ENCODE measurements at places on chromosomes 3 and 15.

DNA sequence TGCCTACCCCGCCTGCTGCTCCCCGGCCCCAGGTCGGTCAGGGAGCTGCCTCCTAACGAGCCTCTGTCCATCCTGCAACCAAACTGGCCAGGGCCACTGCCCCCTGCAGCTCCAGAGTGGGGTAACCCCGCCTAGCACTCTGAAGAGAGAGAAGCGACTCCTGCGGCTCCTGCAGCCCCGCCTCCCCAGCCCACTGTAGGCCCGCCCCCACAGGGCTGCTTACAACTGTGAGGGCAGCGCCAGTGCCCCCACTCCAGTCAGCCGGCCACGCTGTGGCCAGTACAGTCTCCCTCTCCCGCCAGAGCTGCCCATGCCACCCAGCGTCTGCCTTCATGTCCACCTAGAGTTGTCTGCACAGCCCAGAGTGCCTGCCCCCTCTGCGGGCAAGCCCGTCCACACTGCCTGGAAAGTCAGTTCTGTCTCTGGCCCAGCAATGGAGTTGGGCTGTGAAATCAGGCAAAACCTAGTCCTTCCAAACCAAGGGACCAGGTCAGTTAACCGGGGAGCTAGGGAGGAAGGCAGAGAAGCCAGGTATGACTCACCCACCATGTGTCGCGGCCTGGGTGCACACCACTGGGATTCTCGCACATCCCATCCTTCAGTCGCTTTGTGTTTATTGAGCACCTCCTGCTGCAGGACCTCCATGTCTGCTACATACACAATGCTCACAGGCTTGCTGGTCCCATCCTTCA, 2.4 kb downstream of the UCN2 start:
- no peak for DNase-seq

DNA sequence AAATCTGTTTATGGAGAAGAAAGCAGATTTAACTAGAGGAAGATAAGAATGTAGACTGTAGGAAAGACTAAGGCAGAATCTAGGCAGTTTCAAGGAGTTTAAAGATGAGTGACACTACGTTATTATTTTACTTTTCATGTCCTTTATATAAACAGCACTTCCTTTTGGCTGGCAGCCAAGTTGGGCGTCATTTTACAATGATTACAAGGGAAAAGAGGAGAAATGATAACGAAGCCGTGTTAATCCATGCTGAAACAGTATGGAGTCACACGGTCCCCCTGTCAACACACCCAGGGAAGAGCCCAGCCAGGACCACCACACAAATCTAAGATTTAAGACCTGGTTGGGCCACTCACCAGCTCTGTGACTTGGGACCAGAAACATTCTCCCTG, 83.7 kb upstream of the NEO1 start:
- no peak for DNase-seq

DNA sequence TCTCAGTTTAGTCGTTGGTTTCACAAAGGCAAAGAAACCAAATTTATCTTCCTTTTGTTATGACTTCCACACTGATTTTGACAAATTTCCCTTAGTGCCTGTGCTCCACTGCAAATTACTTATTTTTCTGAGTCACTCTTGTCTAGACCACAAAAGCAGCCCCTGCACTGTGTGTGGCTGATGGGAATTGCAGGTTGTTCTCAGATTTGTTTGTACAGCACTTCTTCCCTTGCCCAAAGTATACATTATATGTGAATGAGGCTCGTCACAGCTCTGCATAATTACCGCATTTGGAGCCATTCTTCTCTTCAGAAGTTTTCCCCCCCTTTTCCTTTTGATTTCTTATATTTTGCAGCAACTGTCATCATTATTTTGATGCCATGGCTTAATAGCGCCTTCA, 354.2 kb upstream of the IL12A start:
- DNase-seq: no peak

DNA sequence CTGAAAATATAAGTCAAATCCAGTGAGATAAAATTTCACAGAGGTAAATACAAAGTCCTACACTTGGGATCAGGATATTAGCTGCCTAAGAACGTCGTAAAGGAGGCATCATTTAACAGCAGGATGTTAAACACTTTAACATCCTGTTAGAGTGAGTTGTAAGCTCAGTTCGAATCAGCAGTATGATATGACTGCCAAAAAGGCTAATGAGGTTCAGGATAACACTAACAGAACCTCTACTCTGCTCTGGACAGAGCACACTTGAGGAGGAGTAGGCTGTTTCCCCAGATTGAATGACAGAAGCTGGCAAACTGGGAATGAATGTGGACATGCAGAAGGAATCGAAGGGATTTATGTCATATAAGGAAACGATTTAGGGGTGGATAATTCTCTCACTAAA, 227.1 kb upstream of the CD96 start:
- DNase-seq: no peak

GRCh38 chr3:11899826-11900225, 53.1 kb upstream of the TAMM41 start:
- no peak for DNase-seq

- no peak for DNase-seq
Measured at GRCh38 chr15:69781411-69782125, 316.1 kb downstream of the TLE3 start.

DNA sequence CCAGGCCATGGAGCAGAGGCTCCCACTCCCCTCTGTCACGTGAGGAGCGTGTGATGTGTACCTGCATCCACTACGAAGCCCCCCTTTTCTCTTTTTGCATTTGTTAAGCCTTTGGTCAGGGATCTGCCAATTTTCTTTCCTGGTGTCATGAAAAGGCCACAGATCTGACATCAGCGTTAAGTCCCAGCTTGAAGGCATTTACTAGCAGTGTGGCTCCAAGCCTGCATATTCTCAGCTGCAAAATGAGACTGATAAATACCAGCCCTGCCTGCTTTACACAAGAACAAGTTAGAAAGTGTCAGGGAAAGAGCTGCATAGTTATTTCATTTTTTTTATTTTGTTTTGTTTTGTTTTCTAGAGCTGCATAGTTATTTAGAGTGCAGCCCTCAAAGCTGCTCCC, 2.3 kb upstream of the ANKRD63 start:
- no peak for DNase-seq

- peak; percentile 9 for DNase-seq
Measured at GRCh38 chr3:14275962-14276909, 97.6 kb downstream of the LSM3 start.

GRCh38 chr3:50632450-50632849, 15.5 kb downstream of the MAPKAPK3 start:
- DNase-seq: no peak

DNA sequence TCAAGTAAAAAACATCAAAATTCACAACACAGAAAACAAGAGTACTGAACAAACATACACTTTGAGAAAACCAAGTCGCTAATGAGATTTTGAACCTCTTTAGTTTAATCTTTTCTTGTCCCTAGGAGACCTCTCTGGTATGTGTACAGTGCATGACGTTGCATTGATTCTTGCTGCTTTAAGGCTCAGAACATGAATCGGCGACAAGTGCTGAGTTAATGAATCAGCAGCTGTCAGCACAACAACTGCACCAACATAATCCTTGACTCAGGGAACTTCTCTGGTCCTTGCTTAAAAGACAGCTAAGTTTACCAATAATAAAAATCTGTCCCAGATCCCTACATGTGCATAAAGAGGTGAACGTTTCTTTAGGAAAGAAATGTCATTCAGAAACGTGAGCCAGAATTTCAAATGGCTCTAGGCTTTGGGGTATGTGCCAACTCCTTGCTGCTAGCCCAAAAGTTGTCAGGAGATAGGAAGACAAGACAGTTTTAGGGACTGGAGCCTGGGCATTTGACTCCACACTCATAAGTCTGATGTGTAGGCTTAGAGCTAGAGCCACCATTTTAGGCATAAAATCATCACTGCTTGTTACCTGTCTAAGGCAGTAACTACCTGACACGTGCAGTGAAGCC, 86.9 kb downstream of the IL5RA start:
- no peak for DNase-seq

DNA sequence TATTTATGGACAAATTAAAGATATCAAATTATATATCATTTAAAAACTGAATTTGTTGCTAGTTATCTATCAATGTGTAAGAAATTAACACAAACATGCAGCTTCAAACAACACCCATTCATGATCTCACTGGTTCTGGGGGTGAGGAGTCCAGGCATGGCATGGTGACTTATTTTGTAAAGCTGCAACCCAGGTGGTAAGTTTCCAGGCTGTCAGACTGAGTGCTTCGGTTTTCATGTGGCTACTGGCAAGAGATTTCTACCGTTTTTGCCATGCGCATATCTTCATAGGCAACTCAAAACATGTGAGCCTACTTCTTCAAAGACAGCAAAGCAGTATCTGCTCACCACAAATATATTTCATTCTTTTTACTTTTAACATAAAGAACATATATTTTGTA, 364.3 kb upstream of the BCHE start:
- no peak for DNase-seq

- no peak for DNase-seq
Measured at GRCh38 chr3:186330772-186331460, 31.1 kb downstream of the DGKG start.

DNA sequence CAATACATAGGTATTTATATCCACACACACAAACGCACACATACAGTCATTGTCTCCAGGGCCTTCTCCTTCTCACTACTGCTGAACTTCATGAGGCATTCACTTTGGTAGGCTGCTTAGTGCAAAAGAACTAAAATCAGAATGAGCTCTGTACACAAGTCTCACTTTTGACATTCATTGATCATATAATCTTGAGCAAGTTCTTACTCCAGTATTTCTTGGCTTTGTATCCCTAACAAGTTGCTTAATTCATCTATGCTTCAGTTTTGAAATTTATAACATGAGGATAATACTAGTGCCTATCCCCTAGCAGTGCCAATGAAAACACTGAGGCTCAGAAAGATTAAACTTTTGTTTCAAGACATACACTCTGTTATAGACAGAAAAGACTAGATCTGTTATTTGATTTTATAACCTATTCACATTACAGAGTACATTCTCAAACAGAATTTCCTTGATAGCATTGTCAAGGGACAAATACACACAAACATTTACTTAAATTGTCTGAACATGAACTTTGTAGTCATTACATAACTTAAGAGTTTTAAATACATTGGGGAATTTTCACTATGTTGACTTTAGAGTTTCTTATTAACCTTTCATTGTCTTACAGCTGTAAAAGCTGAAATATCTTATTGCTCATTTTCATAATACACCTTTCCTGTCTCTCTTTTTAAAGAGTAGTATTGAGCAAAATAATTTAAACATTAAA, 55.0 kb upstream of the SI start:
- no peak for DNase-seq

DNA sequence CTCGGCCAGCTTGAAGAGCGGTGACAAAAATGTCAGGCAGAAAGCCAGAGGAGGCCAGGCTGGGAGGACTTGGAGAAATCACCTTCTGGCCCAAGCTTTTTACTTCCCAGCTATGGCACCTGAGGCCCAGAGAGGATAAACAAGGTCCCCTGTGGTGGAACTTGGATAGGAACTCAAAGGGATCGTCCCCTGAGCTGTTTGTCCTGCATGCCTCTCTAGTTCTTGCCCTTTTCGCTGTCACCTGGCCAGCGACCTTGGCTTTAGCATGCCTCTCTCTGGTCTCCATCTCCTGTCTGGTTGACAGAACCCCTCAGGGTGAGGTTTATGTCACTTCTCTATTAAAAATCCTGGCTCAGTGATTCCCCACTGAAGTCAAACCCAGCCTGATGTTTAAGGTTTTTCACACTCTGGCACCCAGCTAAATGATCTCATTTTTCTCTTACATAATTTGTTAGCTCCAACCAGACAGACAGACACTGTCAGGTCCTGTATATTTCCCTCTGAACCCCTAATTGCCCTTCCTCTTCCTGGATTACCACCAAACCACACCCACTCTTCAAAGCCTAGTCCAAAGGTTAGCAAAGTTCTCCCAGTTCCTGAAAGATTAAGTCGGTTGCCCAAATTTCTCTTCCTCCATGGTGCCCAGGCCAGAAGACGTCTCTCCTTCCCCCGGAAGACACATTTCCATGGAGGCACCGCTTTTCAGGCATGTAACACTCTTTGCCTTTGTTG, 169.1 kb downstream of the FAM43A start:
- no peak for DNase-seq

GRCh38 chr3:154251610-154252009, 72.7 kb downstream of the DHX36 start:
- DNase-seq: no peak

Measured in NCI-H446 (cell line).